ENCODE measurements at places on chromosomes 11 and 22. TPM values are rescaled to one million over a fixed set of nuclear protein-coding genes. Genes with fewer than 3 reads are reported as not detected.

Gene PLA2G3
- total RNA-seq: not detected

Gene CENPM
- total RNA-seq: 110 TPM

Gene DAGLA
- 0.02 TPM for total RNA-seq

Gene DMC1
- total RNA-seq: 13.0 TPM

Gene ROBO3
- 24.5 TPM for total RNA-seq

Gene SCARF2
- total RNA-seq: 0.30 TPM

Gene CHST1
- total RNA-seq: not detected

Gene CDKN1C
- 0.17 TPM for total RNA-seq

Gene FAM180B
- not detected for total RNA-seq

Gene PKNOX2
- total RNA-seq: not detected

Gene POU2AF3
- total RNA-seq: not detected

Gene OR51I1
- total RNA-seq: not detected

Gene OOSP2
- not detected for total RNA-seq
